Activated naive CD4-positive, alpha-beta T cell treated with anti-CD3 and anti-CD28 coated beads, Interleukin-2, amount 10 ng/mL, durations not matched to agents 5 hours and 36 hours (primary cell): ENCODE measurements at places on chromosomes 13 and 19. TPM values are rescaled to one million over a fixed set of nuclear protein-coding genes. Genes with fewer than 3 reads are reported as not detected.

TSKS gene
- total RNA-seq = 1.2 TPM

ACOD1 gene
- total RNA-seq = not detected

CEACAM3 gene
- total RNA-seq = not detected

NCCRP1 gene
- not detected for total RNA-seq

GPC5 gene
- 0.07 TPM for total RNA-seq

ZBTB32 gene
- total RNA-seq = 16.2 TPM

HIF3A gene
- not detected for total RNA-seq

RDH8 gene
- not detected for total RNA-seq

CEACAM7 gene
- total RNA-seq = not detected

RYR1 gene
- total RNA-seq = 1.8 TPM

PET100 gene
- 128 TPM for total RNA-seq

SLC25A41 gene
- not detected for total RNA-seq

FREM2 gene
- total RNA-seq = not detected

WDR87 gene
- not detected for total RNA-seq

TMEM86B gene
- total RNA-seq = 14.0 TPM

NALCN gene
- not detected for total RNA-seq

KLHL1 gene
- total RNA-seq = not detected

CPAMD8 gene
- total RNA-seq = 1.6 TPM
